GM04503 (cell line): ENCODE measurements at places on chromosomes 5 and 9.
A peak's percentile ranks its signal among the peaks of the same experiment; 100 is the strongest.

GRCh38 chr5:52925001-52925400 lies 64.2 kb upstream of the ITGA2 start:
- DNase-seq = no peak

DNA sequence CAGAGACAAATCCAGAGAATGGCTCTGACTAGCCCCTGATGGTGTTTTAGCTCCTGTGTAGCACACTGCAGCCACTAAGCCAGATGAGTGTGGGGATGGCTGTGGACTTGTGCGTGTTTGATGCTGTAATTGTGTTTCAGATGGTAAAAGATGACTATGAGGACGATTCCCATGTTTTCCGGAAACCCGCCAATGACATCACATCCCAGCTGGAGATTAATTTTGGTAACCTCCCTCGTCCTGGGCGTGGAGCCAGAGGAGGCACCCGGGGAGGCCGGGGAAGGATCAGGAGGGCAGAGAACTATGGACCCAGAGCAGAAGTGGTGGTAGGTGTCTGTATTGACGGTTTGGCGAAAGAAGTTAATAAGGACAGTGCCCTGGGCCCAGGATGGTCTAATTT lies 38.0 kb downstream of the HABP4 start:
- no peak for DNase-seq

- no peak for DNase-seq
Observed at GRCh38 chr5:38515092-38515491, 41.4 kb downstream of the LIFR start.

- DNase-seq = no peak
Observed at GRCh38 chr5:150514708-150515211, 6.8 kb downstream of the NDST1 start.

DNA sequence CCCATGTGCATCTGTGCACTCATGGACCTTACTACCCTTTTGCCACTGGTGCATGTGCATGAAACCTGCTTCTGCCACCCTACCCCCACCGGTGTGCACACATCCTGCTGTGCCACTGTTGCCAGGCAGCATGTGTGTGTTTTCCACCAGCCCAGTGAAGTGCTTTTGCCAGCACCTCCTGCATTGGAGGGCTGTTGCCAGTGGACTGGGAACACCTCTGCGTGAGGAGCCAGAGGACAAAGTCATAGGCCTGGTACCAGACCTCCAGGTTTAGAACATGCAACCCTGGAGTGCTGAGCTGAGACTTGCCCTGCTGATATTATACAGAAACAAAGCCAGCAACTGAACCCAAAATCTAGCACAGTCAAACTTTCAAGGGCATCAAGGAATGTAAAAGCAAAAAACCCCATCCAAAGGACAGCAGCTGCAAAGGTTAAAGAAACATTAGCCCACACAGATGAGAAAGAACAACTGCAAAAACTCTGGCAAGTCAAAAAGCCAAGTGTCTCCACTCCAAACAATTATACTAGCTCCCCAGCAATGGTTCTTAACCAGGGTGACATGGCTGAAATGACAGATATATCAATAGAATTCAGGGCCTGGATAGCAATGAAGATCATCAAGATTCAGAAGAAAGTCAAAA lies 70.6 kb upstream of the PTPN3 start:
- DNase-seq = no peak

GRCh38 chr5:102283102-102283797 lies 12.8 kb downstream of the SLCO4C1 start:
- no peak for DNase-seq

DNA sequence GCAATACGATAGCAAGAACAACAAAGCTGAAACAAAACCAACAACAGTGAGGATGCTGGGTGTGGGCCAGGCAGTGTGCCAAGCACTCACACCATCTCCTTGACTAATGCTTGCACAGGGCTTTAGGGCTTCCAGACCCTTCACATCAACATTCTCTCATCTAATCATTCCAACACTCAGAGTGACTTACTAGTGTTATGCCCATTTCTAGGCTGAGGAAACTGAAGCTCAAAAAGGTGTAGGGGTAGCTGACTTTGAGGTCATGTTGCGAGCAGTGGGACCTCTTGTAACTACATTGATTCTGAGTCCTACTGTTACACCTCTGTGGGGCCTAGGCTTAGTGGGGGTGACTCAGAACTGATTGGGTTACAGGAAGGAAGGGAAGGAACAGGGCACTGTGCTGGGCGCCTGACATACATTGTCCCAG lies 9.7 kb downstream of the ANGPTL2 start:
- DNase-seq = no peak

DNA sequence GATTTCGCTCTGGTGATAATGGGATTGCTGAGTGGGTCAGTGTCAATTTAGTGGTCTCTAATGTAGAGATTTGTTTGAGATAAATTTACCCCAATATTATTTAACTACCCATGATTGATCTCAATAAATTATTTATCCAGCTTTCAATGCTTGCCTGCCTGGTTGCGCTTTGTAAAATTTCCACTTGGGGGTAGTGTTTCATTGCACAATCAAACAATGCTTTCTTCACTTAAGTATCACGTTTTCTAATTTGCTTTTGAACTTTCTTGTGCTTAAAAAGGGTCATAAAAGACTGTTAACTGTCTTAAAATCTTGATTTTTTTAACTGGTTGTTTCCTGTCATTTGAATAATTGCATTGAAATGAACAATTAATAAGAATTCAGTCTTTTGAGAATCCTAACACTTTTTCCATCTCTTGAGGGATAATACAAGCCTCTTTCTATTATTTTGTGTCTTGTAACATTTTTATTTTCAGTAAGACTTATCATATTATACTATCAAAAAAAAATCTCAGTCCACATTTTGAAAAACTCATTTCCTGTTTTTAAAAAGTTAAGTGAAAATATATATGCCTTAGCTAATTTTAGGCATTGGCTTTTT lies 18.7 kb downstream of the HSD17B4 start:
- no peak for DNase-seq

- DNase-seq = no peak
Observed at GRCh38 chr5:118060833-118061232, 927.5 kb downstream of the DTWD2 start.

GRCh38 chr9:133238851-133239532 lies 29.9 kb upstream of the OBP2B start:
- peak; percentile 12 for DNase-seq
